ENCODE measurements at places on chromosomes 5 and 9.

DNA sequence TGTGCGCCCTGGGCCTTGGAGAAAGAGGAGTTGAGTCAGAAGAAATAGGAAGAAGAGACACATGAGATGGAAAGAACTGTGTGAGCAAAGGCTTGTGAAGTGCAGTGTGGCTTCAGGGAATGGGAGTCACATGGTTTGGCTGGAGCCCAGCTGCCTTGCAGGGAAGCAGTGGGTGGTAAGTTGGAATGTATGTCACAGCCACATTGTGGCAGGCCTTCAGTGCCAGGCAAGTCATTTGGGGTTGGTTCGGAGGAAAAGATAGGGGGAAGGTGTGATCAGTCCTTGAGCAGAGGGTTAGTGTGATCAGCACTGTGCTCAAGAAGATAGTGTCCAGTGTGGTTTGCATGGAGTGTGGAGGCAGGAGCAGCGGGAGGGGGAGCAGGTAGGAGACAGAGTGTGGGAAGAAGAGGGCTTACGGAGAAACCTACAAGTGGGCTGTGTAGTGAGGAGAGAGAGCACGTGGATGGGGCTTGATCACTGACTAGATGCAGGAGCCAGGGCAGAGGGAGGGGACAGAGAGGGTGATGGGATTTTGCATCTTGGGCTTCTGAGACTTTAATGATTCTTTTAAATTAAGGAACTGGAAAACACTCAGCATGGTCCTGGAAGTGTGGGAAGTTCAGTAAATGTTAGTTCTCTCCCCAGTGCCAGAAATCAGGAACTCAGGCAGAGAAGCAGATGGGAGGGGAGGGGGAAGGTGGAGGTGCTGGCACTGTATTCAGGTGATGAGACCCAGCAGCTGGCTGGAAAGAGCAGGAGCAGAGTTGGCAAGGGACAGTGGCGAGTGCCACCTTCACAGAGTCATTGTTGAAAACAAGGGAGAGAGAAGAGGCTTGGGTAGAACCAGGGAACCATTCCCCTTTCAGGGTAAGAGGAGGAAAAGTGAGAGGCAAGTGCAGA is 46.6 kb downstream of the ARHGAP26 start:
- no peak for DNase-seq

GRCh38 chr9:2465921-2466460 is 155.6 kb upstream of the VLDLR start:
- DNase-seq = no peak

- DNase-seq = no peak
Observed at GRCh38 chr5:71923755-71924154, 183.5 kb upstream of the MAP1B start.

GRCh38 chr5:36787365-36788093 is 89.0 kb upstream of the NIPBL start:
- no peak for DNase-seq

DNA sequence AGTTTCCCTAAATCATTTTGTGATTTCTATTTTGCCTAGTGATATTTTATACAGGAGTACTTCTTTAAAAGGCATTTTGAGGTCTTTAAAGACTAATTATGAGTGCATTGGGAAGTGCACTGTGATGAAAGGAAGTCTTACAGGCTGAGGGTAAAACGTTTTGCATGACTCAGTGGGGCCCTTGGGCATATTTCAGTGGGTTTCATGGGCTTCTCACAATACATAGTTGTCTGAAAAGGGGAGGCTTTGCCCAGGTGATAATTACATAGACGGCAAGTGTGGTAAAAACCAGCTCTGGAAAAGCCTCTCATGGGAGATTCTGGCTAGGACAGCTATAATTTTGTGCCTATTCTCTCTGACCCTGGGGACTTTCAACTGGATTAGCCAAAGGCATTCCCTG is 387.2 kb downstream of the ARHGEF28 start:
- no peak for DNase-seq

- no peak for DNase-seq
Observed at GRCh38 chr5:10636363-10637142, 72.7 kb downstream of the ANKRD33B start.

DNA sequence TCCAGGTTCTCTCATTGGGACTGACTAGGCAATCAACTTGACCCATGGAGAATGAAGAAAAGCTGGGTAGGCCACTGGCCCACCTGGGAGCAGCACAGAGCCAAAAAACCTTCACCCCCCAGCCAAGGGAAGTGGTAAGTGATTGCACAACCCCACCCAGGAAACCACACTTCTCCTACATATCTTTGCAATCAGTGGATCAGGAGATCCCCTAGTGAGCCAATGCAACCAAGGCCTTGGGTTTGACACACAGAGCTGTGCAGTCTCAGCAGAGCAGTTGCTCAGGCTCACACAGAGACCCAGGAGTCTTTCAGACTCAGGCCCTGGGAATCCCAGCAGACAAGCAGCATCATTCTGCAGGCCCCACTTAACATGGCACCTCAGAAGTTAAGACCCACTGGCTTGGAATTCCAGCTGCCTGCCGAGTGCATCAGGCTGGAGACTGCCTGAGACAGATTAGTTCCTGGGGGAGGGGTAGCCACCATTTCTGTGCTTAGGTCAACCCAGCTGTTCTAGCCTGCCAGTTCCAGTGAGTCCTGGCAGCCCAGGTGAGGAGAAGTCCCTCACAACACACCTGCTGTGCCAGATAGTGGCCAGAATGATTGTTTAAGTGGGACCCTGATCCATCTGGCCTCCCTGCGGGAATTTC is 136.4 kb downstream of the SAXO1 start:
- DNase-seq = no peak

DNA sequence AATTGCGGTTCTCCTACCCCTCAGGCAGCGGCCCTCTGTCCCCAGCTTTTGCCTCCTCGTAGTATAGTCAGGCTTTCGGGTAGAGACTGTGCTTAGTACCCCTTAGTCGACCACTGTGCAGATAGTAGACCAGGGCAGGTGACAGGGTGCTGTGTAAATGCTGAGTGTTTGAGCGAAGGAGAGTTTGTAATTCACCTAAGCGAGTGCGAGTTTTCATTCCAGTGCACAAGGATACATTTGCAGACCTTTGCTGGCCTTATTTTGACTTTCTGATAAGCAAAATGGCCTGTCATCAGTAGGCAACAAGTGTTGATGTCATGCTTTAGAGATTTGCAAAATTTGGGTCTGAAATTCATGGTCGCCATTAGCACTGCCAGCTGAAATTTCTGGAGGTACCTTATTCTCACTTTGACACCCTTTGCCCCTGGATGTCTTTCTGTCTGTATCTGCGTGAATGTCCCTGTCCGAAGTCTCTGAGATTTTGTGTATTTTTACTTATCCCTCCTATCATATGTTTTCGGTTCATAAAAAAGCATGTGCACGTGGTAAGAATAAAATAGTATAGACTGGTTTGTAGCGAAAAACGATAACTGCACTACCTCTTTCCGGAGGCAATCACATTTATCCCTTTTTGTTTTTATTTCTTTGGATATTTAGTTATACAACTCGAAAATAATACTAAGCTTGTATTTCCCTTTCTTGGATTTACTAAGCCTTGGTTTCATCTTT is 1.9 kb downstream of the LMNB1 start:
- DNase-seq = no peak

DNA sequence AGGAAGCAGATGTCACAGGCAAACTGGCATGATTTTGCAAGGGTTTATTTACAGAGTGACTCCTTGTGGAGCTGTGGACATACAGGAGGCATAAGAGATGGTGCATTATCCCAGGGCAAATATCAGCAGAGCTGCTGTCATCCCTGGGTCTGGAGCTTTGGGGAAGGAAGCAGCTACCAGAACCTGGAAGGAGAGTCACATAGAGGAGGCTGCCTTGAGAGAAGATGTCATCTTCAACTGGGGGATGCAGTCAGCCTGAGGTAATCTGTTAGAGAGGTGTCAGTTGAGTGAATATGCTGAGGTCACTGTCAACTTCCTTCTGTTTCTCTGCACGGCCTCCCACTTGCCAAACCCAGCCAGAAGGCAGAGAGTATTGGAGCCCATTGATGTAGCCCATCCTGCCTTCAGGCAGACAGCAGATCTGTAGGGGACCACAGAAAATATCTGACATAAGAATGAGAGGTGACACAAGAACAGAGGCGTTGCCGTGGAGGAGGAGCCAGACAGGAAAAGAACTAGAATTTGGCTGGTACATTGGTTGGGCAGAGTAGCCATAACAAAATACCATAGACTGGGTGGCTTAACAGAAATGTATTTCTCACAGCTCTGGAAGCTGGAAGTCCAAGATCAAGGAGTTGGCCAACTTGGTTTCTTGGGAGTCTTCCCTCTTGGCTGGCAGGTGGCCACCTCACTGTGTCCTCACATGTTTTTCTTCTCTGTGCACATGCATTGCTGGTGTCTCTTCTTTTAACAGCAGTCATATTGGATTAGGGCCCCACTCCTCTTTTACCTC is 102.8 kb downstream of the SNX18 start:
- DNase-seq = no peak

DNA sequence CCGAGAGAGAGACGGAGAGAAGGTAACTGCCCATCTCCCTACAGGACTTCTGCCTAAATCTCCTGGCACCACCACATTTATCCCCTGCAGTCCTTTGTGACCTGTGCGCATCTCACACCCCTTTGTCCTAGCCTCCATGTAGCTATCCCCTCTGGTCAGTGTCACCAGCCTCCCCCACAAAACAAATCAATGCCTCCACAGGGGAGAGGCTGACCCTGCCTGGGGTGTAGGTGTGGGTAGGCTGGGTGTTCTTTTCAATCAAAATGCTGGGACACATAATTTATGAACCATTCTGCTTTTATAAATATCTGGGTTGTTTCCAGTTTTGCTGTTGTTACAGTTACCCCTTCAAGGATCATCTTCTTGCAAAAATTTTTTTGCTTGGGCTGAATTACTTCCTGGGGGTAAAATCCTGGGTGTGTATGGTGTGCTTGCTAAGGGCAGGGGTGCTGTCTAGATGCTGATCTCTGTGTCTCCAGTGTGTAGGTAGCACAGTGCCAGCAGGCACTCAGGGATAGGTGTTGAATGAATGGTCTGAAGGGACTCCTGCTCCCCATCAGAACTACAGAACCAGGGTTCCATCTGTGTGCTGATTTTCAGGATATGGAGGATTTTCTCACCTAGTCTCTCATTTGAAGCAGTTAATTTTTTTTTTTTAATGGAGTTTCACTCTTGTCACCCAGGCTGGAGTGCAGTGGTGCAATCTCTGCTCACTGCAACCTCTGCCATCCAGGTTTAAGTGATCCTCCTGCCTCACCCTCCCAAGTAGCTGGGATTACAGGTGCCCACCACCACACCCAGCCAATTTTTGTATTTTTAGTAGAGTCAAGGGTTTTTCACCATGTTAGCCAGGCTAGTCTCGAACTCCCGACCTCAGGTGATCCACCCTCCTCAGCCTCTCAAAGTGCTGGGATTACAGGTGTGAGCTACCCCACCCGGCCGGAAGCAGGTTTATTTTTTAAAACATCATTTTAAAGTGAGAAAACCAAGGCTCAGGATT is at the start of gene GARIN3:
Gene GARIN3, minus strand, starts transcription at position 51 of the 1,000 bp plus-strand sequence. CDS start 96 bp downstream, outside the sequence.
- no peak for DNase-seq

Measured in activated CD4-positive, alpha-beta T cell treated with anti-CD3 and anti-CD28 coated beads for 24 hours (primary cell).